ENCODE measurements at places on chromosomes 4 and X.
A peak's percentile ranks its signal among the peaks of the same experiment; 100 is the strongest.

GRCh38 chrX:135200297-135200696 is 29.1 kb upstream of the CT55 start:
- peaks cover 24% of the 10 kb centered on the region for H3K27me3 ChIP-seq
- no peaks in the 10 kb centered on the region for H3K36me3 ChIP-seq
- no peak for DNase-seq
- no peaks in the 10 kb centered on the region for H3K4me1 ChIP-seq
- no peak overlapping the region for H3K4me3 ChIP-seq

DNA sequence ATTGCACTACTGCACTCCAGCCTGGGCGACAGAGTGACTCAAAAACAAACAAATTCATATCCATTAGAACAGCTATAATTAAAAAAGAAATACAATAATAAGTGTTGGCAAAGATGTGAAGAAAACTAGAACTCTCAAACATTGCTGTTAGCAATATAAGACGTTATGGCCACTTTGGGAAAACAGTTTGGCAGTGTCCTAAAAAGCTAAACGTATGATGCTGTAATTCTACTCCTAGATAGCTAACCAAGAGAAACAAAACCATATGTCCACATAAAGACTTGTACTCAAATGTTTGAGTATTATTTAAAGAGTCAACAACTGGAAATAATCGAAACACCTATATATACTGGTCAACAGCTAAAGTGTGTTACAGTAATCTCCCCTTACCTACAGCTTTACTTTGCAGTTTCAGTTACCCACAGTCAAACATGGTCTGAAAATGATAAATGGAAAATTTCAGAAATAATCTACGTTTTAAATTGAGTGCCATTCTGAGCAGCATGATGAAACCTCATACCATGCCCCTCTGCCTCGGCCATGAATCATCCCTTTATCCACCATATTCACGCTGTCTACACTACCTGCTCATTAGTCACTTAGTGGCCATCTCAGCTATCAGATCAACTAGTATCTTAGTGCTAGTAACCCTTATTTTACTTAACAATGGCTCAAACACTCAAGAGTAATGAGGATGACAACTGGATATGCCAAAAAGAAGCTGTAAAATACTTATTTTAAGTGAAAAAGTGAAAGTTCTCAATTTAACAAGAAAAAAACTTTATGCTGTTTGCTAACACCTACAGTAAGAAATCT is 4.9 kb downstream of the ELF2 start:
- no peak for DNase-seq
- peaks cover 14% of the 10 kb centered on the region for H3K27me3 ChIP-seq
- no peaks in the 10 kb centered on the region for H3K36me3 ChIP-seq

GRCh38 chr4:38664706-38665401 is 855 bp downstream of the KLF3 start:
- H3K27ac ChIP-seq = peak overlapping the region; percentile 82
- peaks cover 30% of the 10 kb centered on the region for H3K36me3 ChIP-seq
- peaks cover 10% of the 10 kb centered on the region for H3K27me3 ChIP-seq
- peak; percentile 33 for DNase-seq
- peaks cover 60% of the 10 kb centered on the region for H3K4me1 ChIP-seq

- DNase-seq = peak; percentile 83
- no peaks in the 10 kb centered on the region for H3K27me3 ChIP-seq
- H3K27ac ChIP-seq = peak overlapping the region; percentile 96
- peaks cover 9% of the 10 kb centered on the region for H3K36me3 ChIP-seq
- H3K4me1 ChIP-seq = peaks cover 62% of the 10 kb centered on the region
Measured at GRCh38 chrX:56764153-56764974, 35.3 kb downstream of the NBDY start.

- H3K27ac ChIP-seq = no peak overlapping the region
- H3K4me3 ChIP-seq = no peak overlapping the region
- no peaks in the 10 kb centered on the region for H3K4me1 ChIP-seq
- no peaks in the 10 kb centered on the region for H3K27me3 ChIP-seq
Measured at GRCh38 chr4:114361249-114361648, 237.4 kb upstream of the UGT8 start.

DNA sequence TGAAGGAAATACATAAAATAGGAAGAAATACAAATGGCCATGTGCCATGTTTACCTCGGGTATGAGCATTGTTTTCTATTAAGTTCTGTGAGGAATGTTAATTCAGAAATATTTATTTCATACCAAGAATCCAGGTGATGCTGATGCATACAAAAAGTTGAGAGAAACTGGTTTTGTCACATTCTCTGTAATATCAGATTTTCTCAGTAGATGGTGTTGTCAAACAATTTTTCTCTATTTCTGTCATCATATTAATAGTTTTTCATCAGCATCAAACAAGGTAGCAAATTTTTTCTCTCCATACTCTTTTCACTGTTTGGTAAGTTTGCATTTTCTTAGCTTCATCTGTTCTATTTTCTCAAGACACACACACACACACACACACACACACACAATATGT is 179.8 kb downstream of the KLHL4 start:
- H3K27ac ChIP-seq = no peak overlapping the region
- no peaks in the 10 kb centered on the region for H3K27me3 ChIP-seq
- H3K4me1 ChIP-seq = no peaks in the 10 kb centered on the region
- H3K36me3 ChIP-seq = no peaks in the 10 kb centered on the region

DNA sequence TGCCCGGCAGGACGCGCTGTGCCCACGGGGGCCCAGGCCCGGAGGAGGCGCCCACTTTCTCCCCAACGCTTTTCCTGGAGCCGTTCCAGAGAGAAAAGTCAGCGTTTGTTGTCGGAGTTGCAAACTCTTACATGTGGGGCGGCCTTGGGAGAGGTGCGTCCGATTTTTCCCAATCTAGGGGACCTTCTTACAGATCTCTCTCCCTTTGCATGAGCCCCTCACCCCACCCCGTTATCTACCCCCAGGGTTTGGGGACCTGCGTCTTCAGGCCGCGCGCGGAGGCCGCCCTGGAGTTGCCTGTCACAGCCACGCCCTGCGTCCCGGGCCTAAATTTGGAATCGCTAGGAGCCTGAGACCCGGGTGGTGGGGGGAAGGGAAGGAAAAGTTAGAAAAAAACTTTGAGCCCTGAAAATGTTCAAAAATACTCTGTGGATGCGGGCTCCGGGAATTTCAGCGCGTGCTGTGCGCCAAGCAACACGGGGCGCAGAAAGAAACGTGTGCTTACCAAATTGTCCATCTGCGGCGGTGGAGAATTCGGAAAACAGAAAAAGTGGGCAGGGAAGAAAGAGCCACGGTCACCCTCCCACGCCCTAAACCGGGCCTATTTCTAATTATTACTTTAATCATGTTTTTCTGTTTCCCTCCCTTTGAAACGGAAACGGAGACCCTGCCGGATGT is 587 bp downstream of the CD99 start:
- DNase-seq = peak; percentile 30
- peaks cover 4% of the 10 kb centered on the region for H3K27me3 ChIP-seq
- peaks cover 44% of the 10 kb centered on the region for H3K4me1 ChIP-seq
- H3K4me3 ChIP-seq = peak overlapping the region; percentile 99
- H3K27ac ChIP-seq = peak overlapping the region; percentile 97

- H3K27me3 ChIP-seq = no peaks in the 10 kb centered on the region
- H3K27ac ChIP-seq = no peak overlapping the region
- H3K4me1 ChIP-seq = no peaks in the 10 kb centered on the region
- H3K4me3 ChIP-seq = no peak overlapping the region
- no peaks in the 10 kb centered on the region for H3K36me3 ChIP-seq
- no peak for DNase-seq
Measured at GRCh38 chr4:156805696-156806095, 165.9 kb downstream of the PDGFC start.
